Left lung (tissue), 14 donors: ENCODE measurements at places on chromosomes 3 and 15.

- no peak for DNase-seq
Measured at GRCh38 chr3:189355481-189356201, 183.9 kb downstream of the TPRG1 start.

- DNase-seq: no peak
Measured at GRCh38 chr3:107739227-107739626, 216.5 kb downstream of the BBX start.

GRCh38 chr15:73845507-73845906 is 27.9 kb upstream of the TBC1D21 start:
- DNase-seq: no peak

- no peak for DNase-seq
Measured at GRCh38 chr3:134527037-134527436, 41.2 kb downstream of the CEP63 start.

DNA sequence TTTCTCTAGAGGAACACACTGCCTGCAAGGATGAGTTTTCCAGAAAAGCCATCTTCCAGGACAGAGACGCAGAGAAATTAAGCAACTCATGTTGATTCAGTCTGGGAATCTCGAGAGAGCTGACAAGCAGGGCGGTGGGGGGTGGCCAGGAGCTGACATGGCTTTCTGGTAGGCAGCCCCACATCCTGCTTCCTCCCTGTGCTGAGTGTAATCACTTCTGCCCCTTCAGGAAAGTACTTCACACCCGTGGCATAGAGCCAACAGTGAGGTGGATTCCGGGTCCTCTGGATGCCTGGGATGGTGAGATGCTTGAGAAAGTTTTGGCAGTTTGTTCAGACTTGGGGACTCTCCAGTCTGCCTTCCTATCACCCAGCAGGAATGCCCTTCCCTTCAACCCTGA is 221.1 kb downstream of the SLCO3A1 start:
- peak; percentile 14 for DNase-seq

GRCh38 chr15:92882697-92883162 is 17.4 kb upstream of the CHD2 start:
- DNase-seq: no peak

GRCh38 chr15:57604507-57604906 is 12.8 kb downstream of the MYZAP start:
- DNase-seq: no peak

GRCh38 chr3:140449413-140450256 is 228.2 kb upstream of the TRIM42 start:
- DNase-seq: no peak

DNA sequence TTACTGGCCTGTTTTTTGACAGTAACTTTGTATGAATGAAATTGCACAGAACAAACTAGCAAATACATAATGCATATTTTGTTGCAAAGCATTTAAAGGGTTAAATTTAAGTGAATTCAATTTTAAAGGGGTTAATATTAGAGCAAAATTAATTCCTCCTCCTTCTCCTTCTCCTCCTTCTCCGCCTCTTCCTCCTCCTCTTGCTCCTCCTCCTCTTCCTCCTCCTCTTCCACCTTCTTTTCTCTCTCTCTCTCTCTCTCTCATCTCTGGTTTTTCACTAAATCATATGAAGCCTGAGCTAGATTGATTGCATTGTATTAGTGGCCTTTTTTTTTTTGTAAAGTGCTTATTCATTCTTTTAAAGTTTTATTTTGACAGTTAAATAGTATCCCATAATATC is 154.5 kb downstream of the THRB start:
- no peak for DNase-seq

DNA sequence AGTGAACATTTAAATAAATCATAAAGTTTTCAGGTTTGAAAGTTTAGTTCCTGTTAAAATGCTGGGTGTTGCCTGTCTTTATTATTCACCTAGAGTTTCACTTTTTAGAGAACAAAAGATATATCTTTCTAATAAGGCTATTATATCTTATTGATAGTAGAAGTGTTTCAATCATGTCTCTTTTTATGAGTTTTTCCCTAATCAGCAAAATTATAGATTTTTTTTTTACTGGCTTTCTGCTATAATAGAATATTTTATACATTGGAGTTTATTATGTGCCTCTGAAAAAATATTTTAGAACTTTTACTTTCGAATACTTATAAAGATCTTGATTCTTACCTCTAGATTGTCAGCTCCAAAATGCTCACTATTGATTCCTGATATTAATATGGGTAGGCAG is 131.5 kb downstream of the BBX start:
- no peak for DNase-seq

DNA sequence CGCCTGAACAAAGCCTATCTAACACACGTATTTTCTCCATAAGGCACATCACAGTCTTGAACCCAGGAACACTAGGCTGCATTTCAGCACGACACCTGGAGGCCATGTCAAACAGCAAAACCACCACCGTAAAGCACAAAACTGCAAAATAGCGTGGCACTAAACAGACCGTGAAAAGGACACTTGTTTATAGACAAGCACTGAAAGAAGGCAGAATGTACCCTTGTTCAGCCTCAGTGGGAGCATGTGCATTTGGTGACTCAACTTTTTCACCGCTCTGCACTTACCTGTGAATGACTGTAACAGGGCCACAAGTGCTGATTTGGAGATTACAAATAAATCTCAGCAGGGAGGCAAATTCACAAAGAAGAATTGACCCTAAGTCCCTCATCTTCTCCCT is 80.8 kb downstream of the ISG20 start:
- DNase-seq: no peak

DNA sequence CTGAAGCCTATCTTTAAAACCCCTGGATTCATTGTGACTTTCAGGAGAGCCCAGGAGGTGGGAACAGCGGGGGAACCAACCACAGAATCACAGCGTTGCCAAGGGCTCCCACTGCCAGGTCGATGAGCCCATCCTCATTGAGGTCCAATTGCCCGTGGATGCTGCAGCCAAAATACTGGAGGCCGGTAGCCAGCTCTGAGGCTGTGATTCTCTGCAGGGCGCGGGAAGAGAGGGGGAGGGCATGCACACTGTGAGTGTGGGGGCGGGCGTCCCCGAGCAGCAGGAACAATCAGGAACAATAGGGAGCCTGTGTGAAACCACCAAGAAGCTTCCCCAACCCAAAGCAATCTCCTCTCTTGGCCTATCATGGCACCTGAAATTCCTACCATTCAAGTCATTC is 53.4 kb downstream of the FEM1B start:
- DNase-seq: no peak
